Ascending aorta (tissue), 2 donors: ENCODE measurements at places on chromosomes 2 and 18. TPM values are rescaled to one million over a fixed set of nuclear protein-coding genes. Genes with fewer than 3 reads are reported as not detected.

DNA sequence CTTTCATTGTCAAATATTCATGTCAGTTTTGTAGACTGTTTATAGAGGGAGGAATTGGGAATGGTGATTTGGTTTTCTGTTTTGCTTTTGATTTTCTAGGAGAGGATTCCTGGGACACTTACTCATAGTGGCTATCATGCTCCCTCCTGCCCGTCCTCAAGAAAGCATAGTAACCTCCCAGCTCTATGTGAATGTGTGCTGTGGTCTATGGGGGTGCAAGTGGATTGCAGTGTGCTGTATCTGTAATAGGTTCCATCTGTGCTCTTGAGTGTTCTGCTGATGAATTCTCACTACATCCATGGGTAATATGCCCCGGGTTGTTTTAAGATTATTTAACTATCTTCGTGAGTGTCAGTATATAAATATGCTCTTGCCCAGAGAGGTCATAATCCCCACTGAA is 811.3 kb downstream of the CNTNAP5 start:
- no peaks in the 10 kb centered on the region for H3K27me3 ChIP-seq
- no peaks in the 10 kb centered on the region for H3K36me3 ChIP-seq
- no peak overlapping the region for H3K27ac ChIP-seq
- no peaks in the 10 kb centered on the region for H3K4me1 ChIP-seq
- no peak for DNase-seq
- H3K4me3 ChIP-seq, result no peak overlapping the region

DNA sequence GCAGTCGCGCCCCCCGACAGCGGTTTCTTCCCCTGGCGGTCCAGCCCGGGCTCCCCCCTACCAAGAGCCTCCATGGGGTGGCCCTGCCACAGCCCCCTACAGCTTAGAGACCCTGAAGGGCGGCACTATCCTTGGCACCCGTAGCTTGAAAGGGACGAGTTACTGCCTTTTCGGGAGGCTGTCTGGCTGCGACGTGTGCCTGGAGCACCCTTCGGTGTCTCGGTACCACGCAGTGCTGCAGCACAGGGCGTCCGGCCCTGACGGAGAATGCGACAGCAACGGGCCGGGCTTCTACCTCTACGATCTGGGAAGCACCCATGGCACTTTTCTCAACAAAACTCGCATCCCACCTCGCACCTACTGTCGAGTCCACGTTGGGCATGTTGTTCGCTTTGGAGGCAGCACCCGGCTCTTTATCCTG is 475 bp downstream of the SLC4A1AP start:
- H3K4me3 ChIP-seq, result peak overlapping the region; percentile 82
- H3K27ac ChIP-seq, result peak overlapping the region; percentile 90
- H3K36me3 ChIP-seq, result peaks cover 42% of the 10 kb centered on the region
- peaks cover 14% of the 10 kb centered on the region for H3K4me1 ChIP-seq
- no peak for DNase-seq
- no peaks in the 10 kb centered on the region for H3K27me3 ChIP-seq

- peak overlapping the region; percentile 95 for H3K27ac ChIP-seq
- peak overlapping the region; percentile 53 for H3K4me3 ChIP-seq
- peaks cover 16% of the 10 kb centered on the region for H3K4me1 ChIP-seq
- DNase-seq, result peak; percentile 94
- H3K36me3 ChIP-seq, result no peaks in the 10 kb centered on the region
- no peaks in the 10 kb centered on the region for H3K27me3 ChIP-seq
These were observed 10.9 kb downstream of the CATIP start for GRCh38 chr2:218367415-218368149.

Gene SLC19A3
- total RNA-seq, result 16.5 TPM

DNA sequence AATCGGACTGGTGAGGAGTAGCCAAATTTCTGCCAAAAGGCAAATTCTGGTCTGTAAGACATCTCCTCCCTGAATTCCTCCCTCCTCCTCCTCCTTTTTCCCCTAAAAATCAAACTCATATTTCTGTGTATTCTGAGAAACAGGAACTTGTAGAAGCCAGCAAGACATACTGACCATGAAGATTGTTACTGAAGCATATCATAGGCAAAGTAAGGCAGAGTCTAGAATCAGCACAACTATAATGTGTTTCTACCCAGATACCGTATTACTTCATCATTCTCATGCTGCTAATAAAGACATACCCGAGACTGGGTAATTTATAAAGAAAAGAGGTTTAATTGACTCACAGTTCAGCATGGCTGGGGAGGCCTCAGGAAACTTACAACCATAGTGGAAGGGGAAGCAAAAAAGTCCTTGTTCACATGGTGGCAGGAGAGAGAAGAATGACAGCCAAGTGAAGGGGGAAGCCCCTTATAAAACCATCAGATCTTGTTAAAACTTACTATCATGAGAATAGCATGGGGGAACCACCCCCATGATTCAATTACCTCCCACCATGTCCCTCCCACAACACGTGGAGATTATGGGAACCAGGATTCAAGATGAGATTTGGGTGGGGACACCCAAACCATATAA is 24.9 kb upstream of the EPC2 start:
- H3K27me3 ChIP-seq, result no peaks in the 10 kb centered on the region
- H3K36me3 ChIP-seq, result no peaks in the 10 kb centered on the region
- H3K4me3 ChIP-seq, result no peak overlapping the region
- peaks cover 3% of the 10 kb centered on the region for H3K4me1 ChIP-seq

GRCh38 chr2:110979471-110980338 is 141.0 kb upstream of the BCL2L11 start:
- no peaks in the 10 kb centered on the region for H3K27me3 ChIP-seq
- DNase-seq, result no peak
- no peak overlapping the region for H3K27ac ChIP-seq
- no peaks in the 10 kb centered on the region for H3K36me3 ChIP-seq
- no peak overlapping the region for H3K4me3 ChIP-seq

DNA sequence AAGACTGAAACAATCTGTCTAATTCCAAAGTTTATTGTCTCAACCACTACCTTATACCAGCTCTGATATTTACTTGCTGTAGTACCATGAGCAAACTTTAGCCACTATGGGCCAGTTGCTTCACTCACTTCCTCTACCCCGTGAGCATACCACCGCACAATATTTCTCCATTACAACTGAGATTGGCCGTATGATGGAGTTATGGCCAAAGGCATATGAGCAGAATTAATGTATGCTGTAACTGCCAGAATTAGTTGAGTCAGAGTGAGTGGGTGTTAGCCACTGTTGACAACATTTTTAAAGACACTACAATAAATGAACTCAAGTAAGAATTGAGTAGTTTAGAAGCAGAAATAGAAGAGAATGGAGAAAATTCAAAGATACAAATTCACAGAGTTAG is 69.7 kb downstream of the LRATD1 start:
- no peak overlapping the region for H3K4me3 ChIP-seq
- no peaks in the 10 kb centered on the region for H3K36me3 ChIP-seq
- H3K27me3 ChIP-seq, result no peaks in the 10 kb centered on the region

DNA sequence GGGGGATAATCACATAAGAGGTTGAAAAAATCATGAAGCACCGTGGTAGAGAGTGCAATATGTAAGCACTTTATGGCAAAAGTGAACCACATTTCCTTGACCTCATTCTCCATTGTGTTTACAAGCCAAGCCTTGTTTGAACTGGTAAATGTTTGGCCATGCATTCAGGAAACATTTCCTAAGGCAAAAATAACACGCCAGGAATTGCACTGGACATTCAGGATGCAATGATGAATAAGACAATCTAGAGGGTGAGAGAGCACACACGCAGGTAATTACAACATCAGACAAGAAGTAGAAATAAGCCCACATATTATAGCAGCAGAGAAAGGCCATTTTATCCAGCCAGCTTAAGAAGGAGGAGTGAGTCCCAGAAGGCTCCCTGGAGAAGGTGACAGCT is 218.0 kb upstream of the OSR1 start:
- H3K27ac ChIP-seq, result no peak overlapping the region
- H3K4me3 ChIP-seq, result no peak overlapping the region
- H3K36me3 ChIP-seq, result no peaks in the 10 kb centered on the region
- no peaks in the 10 kb centered on the region for H3K27me3 ChIP-seq

Gene SLC14A1
- total RNA-seq, result 42.7 TPM

- no peaks in the 10 kb centered on the region for H3K4me1 ChIP-seq
- no peak overlapping the region for H3K4me3 ChIP-seq
- H3K27me3 ChIP-seq, result no peaks in the 10 kb centered on the region
- no peak for DNase-seq
- H3K27ac ChIP-seq, result no peak overlapping the region
- no peaks in the 10 kb centered on the region for H3K36me3 ChIP-seq
These were observed 185.3 kb downstream of the CYP26B1 start for GRCh38 chr2:71962350-71962749.

Gene HTR2B
- total RNA-seq, result 0.75 TPM

DNA sequence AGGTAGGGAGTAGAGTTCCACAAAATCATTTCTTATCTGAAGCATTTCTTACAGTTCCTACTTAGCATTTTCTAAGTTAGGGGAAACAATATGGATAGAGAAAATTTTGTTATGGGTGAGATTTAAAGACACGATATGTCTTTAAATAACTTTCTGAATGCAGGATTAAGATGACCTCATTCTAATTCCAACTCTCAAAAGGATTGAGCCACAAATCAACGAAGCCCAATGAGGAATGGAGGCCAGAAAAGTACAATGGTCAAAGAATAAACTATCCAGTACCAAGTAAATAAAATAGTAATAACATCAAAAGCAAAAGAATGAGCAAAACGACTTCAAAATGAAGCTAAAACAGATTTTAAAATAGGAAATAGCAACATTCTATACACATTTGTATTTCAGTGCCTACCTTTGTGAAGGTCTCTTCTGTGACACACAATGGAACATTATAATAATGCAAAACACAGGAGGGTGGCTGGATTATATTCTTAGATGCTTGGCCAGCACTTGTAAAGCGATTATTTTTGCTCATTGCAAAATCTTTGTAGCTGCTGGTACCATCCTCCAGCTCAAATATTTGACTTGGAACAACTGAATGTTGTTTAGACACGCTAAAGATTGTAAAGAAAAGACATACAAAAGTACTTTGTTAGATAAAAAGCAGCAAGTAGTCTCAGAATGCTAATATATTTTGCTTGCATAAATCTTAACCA is 33.8 kb downstream of the HNRNPLL start:
- peaks cover 41% of the 10 kb centered on the region for H3K36me3 ChIP-seq
- H3K4me3 ChIP-seq, result no peak overlapping the region
- H3K4me1 ChIP-seq, result peaks cover 2% of the 10 kb centered on the region

DNA sequence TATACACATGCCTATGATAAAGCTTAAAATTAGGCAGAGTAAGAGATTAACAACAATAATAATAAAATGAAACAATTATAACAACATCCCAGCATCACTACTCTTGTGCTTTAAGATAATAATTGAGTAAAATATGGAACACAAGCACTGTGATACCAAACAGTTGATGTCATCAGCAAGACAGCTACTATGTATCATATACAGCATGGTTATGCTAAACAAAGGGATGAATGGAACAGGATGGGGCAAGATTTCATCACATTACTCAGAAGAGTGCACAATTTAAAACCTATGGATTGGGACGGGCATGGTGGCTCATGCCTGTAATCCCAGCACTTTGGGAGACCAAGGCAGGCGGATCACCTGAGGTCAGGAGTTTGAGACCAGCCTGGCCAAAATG is 1221.0 kb downstream of the SUCLG1 start:
- no peaks in the 10 kb centered on the region for H3K4me1 ChIP-seq
- H3K4me3 ChIP-seq, result no peak overlapping the region
- H3K27me3 ChIP-seq, result no peaks in the 10 kb centered on the region
- no peak for DNase-seq
- no peak overlapping the region for H3K27ac ChIP-seq

Gene CNDP1
- total RNA-seq, result not detected

- DNase-seq, result no peak
- no peak overlapping the region for H3K27ac ChIP-seq
- H3K36me3 ChIP-seq, result no peaks in the 10 kb centered on the region
- peaks cover 11% of the 10 kb centered on the region for H3K4me1 ChIP-seq
- H3K4me3 ChIP-seq, result no peak overlapping the region
These were observed 80.0 kb upstream of the CPO start for GRCh38 chr2:206859330-206859739.

Gene ABHD1
- not detected for total RNA-seq

DNA sequence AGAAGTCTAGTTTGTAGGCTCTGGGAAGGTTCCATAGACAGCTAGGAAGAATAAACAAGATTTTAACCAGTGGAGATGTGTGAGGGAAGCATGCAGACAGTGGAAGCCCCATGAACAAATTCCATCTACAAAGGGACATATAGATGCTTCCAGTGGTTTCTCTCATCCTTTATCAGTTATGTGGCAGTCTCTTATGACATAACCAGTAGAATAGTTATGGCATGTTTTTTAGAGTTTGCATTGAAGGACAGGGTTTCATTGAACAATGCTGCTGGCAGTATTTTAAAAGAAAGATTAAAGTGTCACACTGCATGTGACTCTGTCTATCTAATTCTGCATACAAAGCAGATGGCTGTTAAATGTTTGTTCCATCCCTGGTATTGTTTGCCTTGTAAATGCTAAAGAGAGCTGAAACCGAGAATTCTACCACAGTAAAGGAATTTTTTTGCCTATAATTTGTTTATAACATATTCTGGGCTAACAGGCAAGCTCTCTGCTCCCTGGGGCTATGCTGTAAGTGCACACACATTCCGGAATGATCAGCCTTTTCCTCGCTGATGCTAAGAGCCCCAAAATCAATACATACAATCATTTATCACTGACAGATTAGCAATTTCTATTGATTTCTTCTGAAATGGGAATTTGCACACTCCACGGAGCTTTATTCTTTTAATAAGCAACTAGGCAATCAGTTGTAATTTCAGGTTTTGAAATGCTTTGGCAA is 76.8 kb upstream of the PELI1 start:
- no peaks in the 10 kb centered on the region for H3K4me1 ChIP-seq
- no peaks in the 10 kb centered on the region for H3K36me3 ChIP-seq
- no peak for DNase-seq
- H3K27me3 ChIP-seq, result no peaks in the 10 kb centered on the region
- H3K4me3 ChIP-seq, result no peak overlapping the region

GRCh38 chr2:99682275-99683060 is 192.7 kb upstream of the REV1 start:
- H3K27me3 ChIP-seq, result no peaks in the 10 kb centered on the region
- no peak overlapping the region for H3K27ac ChIP-seq
- DNase-seq, result no peak
- H3K36me3 ChIP-seq, result no peaks in the 10 kb centered on the region
- H3K4me1 ChIP-seq, result no peaks in the 10 kb centered on the region

GRCh38 chr18:59742325-59743111 is 45.3 kb upstream of the CCBE1 start:
- no peak overlapping the region for H3K27ac ChIP-seq
- no peaks in the 10 kb centered on the region for H3K4me1 ChIP-seq
- no peaks in the 10 kb centered on the region for H3K27me3 ChIP-seq
- no peaks in the 10 kb centered on the region for H3K36me3 ChIP-seq
- DNase-seq, result no peak
